Astrocyte of the spinal cord (primary cell): ENCODE measurements at places on chromosomes 11 and 22.

- DNase-seq = no peak
Observed at GRCh38 chr11:46259971-46260560, 17.4 kb upstream of the CREB3L1 start.

DNA sequence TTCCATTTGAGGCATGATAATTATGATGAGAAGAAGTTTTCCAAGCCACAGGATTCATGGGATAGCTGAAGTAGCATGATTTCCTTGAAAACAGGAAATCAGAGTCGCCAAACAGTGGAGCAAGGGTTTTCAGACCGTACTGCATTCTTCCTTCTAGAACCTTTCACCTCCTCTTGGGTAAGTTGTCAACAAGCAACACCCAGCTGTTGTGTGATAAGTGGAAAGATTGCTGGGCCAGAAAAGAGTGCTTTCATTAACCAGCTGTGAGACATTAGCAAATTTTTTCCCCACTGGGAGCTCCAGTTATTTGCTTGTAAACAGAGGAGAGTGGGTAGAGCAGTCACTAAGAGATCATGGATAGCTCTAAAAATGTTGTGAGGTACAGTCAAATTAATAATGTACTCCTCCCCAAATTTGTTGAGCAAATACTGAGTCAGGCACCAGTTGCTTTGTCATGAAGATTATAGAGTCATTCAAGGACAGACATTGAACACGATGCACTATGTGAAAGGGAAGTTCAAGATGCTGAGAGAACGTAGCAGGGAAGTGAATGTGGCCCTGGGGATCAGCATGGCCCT, 11.7 kb upstream of the MPEG1 start:
- DNase-seq = no peak

GRCh38 chr11:7696424-7696823, 9.9 kb downstream of the OVCH2 start:
- no peak for DNase-seq

DNA sequence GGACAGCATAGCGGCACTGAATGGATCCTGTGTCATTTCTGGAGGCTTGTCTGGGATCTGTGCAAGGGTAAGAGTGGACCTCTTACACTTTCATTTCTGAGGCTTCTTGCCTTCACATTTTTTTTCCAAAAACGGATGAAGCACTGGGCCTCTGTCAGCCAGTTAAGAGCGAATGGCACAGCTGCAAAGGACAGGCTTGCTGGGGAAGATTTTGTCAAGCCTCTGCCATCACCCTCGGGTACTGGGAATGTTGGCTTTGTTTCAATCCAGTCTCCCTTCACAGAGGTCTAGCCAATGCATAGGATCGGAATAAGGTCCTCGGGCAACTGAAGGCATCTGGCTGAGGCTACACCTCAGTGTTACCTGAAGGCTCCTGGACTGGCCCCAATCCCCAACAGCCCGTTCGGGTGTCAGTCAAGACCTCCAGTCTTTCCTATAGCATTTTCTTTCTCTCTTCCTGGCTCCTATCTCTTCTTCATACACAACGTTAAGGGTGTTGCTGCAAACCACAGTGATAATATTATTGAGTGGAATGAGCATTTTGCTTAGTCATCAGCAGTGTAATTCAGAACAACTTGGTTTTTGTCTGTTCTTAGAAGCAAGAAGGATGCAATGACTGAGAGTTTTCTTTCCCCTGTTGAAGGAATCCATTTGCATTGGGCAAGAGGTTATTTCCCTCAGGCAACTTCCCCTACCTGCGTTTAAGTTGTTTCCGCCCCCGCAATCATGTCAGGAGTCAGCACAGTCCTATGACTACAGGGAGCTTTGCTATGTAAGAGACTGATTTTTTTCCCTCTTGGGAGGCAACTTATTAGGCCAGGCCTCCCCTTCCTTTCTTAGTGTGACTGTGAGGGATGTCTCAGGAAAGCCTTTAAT, 22.8 kb downstream of the NPAT start:
- DNase-seq = peak; percentile 56

DNA sequence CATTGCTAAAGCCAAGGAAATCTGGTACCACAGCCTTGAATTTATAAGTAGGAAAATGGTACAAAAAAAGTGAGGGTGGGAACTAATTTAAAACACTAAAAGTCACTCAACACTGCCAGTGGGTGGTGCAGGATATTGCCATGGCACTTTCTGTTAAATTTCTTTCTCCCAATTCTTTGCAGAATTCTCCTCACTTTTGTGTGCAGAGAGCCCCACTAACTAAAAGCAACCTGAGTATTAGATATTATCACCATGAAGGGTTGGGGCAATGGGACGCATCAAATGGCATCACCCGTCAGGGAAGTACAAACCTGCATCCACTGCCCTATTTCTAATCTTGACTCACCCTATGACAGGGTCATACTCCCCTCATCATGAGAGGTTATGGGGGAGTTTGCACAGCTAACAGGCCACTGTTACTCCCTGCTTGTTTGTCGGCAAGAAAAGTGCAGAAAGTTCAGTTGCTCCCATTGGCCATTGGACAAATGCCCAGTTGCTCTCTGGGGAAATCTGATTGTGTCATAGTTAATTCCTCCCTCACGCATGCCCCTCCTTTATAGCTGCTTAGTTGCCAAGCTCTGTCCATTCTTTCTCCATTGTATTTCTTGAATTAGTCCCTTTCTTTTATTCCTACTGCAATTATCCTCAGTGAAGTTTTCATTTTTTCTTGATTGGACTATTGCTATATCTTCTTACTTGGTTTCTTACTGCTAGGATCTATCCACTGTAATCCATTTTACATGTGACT, 93.8 kb upstream of the BLID start:
- DNase-seq = peak; percentile 89

- no peak for DNase-seq
Observed at GRCh38 chr11:17328871-17329494, 22.6 kb upstream of the NCR3LG1 start.

GRCh38 chr11:120295099-120295498, 30.0 kb upstream of the TLCD5 start:
- no peak for DNase-seq

DNA sequence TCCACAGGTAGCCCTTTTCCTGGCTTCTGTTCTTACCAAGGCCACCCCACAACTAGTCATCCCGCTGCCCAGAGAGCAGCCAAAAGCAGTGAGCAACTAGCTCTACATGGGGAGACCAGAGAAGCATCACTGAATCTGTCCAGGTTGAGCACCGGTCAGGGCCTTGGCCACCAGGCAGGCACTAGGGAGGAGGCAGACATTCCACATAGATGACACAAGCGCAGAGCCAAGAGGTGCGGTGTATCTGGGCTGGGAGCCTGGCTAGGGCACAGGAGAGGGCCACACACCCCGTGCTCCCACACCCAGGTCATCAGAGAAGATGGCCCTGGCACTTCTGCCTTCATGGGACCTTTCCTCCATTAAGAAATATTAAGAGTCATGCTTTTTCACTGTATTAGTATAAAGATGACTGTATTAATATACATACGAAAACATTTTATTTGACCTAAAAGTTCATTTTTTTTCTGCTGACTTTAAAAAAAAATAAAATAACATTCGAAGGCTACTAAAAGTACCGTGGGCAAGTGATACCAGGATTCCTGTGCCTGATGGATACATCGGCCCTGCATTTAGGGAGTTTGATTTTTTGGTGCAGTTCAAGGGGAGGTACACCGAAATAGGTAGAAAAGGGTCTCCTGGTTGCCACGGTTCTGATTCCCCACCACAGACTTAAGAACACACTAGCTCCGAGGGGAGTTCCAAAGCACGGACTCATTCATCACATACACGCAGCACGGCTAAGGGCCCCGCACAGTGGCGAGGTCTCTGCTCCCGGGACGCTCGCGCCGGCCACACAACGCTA, 1.2 kb downstream of the DGCR2 start:
- peak; percentile 27 for DNase-seq

DNA sequence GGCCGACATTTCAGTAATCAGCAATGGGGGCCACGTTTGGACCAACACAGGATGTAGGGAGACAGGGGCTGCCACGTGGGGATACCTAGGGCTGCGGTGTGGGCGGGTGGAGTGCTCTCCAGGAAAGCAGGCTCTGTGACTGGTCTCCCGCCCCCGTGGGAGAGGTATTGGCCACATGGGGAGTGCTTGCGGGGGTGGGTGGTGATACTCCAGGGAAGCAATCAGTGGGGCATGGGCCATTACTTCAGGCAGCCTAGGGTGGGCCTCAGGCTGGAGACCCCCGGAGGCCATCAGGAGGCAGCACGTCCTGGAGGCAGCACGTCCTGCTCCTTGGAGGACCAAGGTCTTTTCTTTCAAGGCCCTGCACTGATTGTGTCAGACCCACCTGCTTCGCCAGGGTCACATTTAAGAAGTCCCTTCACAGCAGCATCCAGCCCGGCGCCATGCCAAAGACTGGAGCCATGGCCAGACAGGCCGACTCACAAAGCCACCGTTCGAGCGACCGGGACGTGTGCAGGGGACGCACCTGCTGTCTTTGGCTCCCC, 3.0 kb upstream of the MUC2 start:
- no peak for DNase-seq

GRCh38 chr11:2542406-2542805, 97.6 kb downstream of the KCNQ1 start:
- DNase-seq = no peak

DNA sequence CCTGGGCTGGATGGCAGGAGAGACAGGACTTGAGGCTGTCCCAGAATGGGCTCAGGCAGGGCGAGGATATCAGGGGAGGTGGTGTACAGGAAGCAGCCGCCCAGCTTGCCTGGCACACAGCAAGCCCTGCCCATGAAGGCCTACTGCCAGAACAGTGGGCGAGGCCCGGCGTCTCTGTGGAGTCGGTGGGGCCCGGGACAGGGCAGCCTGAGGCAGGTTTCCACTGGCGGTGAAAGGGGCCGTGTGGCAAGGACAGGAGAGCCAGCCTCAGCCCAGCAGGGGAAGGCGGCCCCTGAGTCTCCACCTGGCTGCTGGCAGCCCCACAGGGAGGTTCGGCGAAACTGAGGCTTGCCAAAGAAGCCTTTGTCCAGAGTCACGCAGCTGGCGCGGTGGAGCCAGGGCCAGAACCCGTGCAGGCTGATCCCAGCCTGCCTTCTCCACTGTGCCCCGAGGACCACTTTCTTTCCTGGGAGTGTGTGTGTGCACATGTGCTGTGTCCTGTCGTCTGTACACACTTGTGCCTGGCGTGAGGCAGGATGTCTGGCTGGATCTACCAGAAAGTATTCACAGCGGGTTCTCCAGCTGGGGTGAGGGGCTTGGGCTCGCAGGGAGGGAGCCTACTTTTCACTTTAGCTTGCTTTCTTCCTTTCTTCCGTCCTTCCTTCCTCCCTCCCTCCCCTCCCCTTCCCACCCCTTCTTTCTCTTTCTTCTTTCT, 1.2 kb downstream of the TSPO start:
- DNase-seq = peak; percentile 38

GRCh38 chr22:38325587-38325986, 8.4 kb upstream of the CSNK1E start:
- no peak for DNase-seq

DNA sequence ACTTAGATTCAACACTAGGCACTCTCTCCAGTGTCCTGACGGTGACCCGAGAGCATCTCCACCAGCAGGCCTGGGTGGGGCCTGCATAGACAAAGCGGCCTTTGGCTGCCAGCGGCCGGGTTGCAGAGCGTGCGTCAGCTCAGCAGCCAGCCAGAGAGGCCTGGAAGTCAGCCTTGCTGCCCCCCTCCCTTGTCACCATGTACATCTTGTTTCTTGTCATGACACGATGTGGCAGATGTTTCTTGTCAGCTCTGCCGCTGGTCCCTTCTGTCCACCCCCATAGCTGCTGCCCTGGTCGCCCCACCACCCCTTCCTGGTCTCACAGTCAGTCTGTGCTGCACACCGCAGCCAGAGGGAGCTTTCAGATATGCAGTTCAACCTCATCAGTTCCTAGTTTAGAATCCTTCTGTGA, 33.1 kb upstream of the CBX7 start:
- no peak for DNase-seq

- no peak for DNase-seq
Observed at GRCh38 chr22:49177666-49178065, 650.0 kb downstream of the BRD1 start.

GRCh38 chr11:124887667-124888013, 10.0 kb downstream of the ROBO4 start:
- DNase-seq = no peak

DNA sequence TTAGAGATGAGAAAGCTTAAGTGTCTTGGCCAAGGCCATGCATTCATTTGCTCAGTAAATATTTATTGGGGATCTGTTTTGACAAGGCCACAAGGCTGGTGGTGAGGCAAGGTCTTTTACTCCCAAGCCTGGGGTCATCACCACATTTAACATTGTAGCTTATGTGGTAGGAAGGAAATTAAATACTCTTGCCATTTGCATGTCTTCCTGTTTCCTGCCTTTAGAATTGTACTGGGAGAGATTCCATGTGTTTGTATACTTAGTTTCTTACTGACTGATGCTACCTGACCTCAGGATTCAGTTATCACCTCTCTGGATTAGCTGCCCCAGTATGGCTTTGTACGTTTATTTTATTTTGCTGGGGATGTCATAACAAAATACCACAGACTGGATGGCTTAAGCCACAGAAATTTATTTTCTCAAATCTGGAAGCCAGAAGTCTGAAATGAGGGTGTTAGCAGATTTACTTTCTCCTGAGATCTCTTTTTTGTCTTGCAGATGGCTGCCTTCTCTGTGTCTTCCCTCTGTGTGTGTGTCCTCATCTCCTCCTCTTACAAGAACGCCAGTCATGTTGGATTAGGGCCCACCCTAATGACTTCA, 44.8 kb downstream of the SPECC1L start:
- DNase-seq = peak; percentile 49

GRCh38 chr11:44445500-44446365, 119.7 kb upstream of the CD82 start:
- DNase-seq = no peak
